ENCODE measurements at places on chromosomes 2 and 18. TPM values are rescaled to one million over a fixed set of nuclear protein-coding genes. Genes with fewer than 3 reads are reported as not detected.

The HOXD13 gene
- total RNA-seq = not detected

The TCF23 gene
- total RNA-seq = 0.10 TPM

The ARID5A gene
- total RNA-seq = 6.9 TPM

The SLC5A7 gene
- total RNA-seq = 0.07 TPM

The ATP6V1B1 gene
- not detected for total RNA-seq

The EVX2 gene
- not detected for total RNA-seq

The KRCC1 gene
- 24.1 TPM for total RNA-seq

The DNAJC5G gene
- 2.1 TPM for total RNA-seq

The ANKRD30BL gene
- total RNA-seq = not detected

The LIMS2 gene
- total RNA-seq = 274 TPM

The PFN4 gene
- 0.62 TPM for total RNA-seq

The RUFY4 gene
- not detected for total RNA-seq

The C2orf42 gene
- 10.3 TPM for total RNA-seq

DNA sequence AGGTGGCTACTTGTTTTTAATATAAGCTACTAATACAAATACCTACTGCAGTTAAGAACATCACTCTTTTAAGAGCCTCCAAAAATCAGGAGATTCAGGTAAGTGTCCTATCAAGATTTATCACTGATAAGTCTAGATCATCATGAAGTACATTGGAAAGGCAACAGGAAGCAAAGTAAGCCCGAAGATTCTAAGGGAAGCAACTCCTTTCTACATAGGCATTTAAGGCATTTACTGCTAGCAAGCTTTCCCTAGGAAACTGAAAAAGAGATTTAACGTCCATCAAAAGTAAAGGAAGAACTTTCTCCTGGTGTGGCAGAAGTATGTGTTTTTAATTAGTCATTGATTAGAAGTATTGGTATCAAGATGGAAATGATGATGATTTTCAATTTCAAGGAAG lies 3.7 kb downstream of the STK17B start:
- no peak for DNase-seq

DNA sequence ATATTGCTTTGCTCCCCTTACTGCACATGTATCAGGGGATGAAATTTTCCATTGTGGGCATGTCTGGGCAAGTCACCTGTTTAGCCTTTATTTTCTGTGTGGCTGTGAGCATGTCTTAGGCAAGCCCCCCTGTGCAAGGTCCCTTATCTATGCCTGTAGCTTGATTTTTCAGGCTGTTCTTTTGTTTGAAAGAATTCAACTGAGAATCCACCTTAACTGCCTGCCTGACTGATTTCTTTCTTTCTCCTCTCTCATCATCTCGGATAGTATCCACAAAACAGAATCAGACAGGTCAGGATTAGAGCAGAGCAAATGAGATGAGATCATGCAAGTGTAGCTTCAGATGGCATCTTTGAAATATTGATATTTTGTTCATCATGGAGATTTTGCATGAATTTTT lies 1147.5 kb upstream of the ACVR2A start:
- DNase-seq = no peak

DNA sequence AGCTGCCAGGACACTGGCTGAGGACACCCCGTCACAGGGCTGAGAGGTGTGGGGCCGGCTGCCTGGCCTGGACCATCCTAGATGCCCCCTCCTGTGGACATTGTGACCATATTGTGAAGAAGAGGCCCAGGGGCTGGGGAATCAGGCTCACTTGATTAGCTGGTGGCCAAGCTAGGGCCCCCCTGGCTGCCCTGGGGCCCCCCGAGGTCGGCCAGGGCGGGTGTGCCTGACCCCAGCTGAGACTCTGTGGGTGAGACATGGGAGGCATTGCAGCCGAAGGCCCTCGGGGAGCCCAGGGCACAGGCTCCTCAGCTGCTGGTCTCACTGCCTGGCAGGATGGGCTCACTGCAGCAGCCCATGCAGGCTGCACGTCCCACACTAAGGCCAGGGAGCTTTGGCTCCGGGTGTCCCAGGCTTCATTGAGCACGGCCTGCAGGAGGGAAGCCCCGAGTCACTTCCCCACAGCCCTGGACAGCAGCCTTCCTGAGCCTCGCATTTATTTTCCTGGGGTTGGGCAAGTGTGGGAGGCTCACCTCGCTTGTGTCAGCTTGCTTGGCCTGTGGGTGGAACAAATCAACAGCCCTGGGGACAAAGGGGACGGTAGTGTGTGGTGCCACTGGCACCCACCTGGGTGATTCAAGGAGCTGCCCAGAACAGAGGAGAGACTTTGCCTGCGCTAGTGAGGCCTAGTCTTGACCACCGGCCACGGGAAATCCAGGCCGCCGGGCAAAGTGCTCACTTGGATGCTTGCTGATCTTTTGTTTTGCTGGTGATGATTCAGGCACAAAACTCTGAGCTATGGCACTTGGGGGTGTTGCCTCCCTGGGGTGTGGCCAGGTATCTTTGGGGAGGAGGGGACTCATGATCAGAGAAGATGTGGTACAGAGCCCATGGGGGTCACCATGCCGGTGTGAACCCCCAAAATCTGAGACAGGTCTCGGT lies 1.3 kb downstream of the GAL3ST2 start:
- peak; percentile 18 for DNase-seq

DNA sequence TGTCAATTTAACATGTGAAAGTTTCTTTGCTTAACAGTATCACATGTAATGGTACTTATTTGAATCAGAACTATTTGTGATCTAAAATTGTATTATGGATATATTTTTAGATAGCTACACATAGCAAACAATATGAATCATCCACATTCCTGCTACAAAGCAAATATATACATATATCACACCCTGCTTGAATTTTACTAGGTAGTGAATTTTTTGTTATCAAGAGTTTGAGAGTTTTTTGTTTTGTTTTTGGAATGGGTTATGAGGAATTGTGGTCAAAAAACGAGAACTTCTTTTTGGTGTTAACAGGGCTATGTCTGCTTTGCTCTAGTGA lies 635.7 kb downstream of the NRXN1 start:
- DNase-seq = no peak

DNA sequence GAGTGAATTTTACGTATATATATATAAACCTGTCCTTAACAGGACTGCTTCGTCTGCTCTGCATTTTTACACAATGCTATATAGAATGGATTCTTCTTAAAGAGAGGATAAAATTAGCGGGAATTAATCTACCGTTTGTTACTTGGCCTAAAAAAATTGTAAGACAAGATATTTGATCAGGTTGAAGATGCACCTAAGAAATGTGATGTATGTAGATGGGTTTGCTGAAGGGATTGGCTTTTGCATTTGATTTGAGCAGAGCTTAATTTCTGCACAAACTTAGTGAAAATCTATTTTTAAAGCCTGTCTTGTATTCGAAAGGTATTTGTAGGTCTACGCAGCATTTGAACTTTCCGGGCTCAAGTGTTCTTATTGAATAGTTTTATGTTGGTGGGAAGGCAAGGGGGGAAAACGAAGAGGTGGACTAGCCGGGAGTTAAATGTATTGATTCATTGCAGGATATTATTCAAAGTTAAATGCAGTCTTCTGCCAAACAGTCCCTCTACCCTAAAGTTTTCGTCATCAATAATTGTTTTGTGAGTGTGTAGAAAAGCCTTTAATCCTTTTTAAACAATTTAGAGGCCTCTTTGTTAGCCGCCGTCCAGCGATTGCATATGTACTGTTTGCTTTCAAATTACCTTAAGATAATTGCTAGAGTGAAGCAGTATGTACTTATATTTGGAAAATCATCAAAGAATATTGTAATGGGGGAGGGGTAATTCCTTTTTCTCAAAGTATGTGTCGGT lies 1.2 kb downstream of the PPP1CB start:
- DNase-seq = no peak

DNA sequence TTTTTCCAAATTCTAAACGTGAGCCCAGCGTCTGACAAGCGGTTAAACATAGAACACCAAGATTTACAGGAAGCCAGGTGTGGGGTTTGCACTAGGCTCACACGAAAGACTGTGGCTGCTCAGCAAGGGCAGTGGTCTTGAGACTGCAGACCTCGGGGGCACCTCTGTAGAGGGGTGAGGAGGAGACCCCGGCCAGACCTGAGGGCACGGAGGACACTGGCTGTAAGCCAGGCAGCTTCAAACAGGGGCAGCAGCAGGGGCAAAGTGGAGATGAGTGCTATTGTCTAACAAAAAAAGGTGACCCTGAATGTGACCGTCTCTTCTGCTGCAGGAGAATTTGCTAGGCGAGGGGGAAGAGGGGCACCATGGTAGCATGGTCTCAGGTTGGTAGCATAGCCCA lies 140.3 kb downstream of the CYP26B1 start:
- DNase-seq = no peak

GRCh38 chr2:229927817-229928321 lies 5.6 kb downstream of the FBXO36 start:
- DNase-seq = no peak

DNA sequence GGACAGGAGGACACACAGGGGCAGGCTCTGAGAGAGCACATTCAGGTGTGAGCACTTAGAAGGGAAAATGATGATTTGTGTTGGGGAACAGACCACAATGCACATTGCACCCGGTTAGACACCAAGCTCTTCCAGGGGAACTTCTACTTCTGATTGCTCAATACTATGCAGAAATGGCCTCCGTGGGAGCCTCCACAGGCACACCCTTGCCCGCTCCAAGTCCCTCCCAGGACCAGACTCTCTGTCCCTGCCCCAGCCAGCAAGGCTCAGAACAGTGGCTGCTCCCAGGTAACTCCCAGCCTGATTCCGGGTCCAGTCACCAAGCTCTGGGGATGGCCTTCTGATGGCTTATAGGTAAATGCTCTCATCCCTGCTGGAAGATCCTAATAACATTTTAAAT lies 56.2 kb downstream of the BCL2L11 start:
- DNase-seq = no peak

DNA sequence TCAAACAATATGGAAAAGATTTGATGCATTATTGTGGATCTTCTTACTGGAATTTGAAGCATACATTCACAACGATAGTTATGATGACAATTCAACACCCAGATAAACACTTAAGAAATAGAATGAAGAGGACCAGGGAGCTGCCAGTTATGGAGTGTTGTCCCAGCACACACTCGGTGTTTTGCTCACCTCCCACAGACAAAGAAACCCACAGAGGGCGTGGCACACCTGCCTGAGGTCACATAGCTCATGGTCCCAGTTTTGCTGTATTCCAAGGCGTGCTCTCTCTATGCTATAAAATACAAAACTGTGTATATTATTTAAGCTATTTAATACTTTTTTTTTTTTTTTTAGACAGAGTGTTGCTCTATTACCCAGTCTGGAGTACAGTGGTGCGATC lies 31.1 kb downstream of the EFR3B start:
- no peak for DNase-seq

DNA sequence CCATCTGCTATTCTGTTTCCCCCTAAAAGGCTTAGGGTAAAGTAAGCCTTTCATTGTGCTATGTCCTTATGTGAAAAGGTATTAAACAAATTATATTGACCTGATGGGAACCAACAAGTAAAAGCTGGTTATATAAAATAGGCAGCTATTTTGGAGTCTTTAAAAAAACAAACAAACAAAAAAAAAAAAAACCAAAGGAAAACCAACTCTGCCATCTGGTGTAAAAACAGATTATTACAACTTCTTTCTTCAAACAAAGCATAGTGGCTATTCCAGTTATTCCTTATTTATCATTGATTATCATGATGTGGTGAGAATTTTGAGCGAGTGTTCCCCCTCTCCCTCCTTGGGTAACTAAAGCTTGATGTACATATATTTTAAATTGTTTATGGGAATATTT lies 122.3 kb upstream of the FHL2 start:
- DNase-seq = no peak

GRCh38 chr2:208985644-208986043 lies 438.2 kb upstream of the MAP2 start:
- no peak for DNase-seq

GRCh38 chr2:136131484-136131960 lies 13.6 kb upstream of the CXCR4 start:
- DNase-seq = no peak

DNA sequence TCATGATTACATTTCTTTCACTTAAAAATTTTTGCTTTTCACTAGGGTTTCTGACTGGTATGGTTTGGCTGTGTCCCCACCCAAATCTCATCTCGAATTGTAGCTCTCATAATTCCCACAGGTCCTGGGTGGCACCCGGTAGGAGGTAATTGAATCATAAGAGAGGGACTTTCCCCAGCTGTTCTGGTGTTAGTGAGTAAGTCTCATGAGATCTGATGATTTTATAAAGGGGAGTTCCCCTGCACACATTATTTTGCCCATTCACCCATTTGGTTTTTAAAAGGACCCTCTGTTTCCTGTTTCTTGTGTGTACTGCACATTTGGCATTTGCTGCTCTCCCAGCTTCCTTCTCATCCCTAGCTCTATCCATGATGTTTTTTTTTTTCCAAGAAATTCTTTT lies 27.8 kb upstream of the NETO1 start:
- DNase-seq = no peak

- DNase-seq = no peak
Observed at GRCh38 chr2:36530178-36530982, 67.6 kb downstream of the FEZ2 start.

DNA sequence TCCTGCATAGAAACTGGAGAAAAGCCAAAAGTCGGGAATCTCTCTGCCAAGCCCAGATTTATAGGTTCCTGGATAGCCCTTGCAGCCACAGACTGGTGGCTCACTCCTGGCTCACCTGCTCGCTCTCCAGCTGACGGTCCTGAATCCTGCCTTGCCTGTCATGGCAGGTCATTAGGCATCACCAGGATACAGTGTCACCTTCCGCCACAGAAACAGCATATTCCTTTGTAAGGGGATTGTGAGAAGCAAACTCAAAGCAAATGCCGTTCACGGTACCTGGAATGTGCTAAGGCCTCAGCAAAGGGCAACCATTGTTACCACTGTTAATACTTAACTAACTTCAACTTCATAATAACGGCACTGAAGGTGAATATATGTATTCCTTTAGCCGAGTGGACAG lies 57.1 kb upstream of the GPR45 start:
- DNase-seq = no peak

- no peak for DNase-seq
Observed at GRCh38 chr2:218125095-218125494, 733 bp upstream of the CXCR2 start.

- peak; percentile 84 for DNase-seq
Observed at GRCh38 chr2:96788442-96789244, 27.4 kb upstream of the CNNM3 start.

GRCh38 chr2:176914371-176914770 lies 298.2 kb upstream of the HNRNPA3 start:
- DNase-seq = no peak

DNA sequence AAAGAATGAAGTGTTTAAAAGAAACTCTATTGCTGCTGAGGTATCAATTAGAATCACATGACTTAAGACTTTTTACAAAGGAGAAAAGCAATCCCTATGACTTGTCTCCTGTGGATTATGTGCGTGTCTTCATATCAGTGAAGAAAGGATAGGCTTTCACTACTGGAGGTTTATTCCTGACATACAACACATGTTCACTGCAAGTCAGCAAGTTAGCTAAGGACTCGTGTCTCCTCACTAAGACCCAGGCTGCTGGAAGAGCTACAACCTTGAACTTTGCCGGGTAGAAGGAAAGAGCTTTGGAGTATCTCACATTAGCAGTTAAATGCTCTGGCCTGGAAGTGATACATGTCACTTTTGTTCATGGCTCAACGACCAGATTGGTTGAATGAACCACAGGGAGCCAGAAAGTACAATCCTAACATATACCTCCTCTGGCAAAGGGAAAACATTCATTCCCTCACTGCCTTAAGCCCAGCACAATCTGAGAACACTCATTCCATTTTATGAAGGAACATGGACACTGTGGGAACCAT lies 215.3 kb downstream of the RNF152 start:
- no peak for DNase-seq

Measured in left ventricle myocardium superior (tissue), 1 donor.